ENCODE measurements at places on chromosomes 5 and 9. TPM values are rescaled to one million over a fixed set of nuclear protein-coding genes. Genes with fewer than 3 reads are reported as not detected.

DNA sequence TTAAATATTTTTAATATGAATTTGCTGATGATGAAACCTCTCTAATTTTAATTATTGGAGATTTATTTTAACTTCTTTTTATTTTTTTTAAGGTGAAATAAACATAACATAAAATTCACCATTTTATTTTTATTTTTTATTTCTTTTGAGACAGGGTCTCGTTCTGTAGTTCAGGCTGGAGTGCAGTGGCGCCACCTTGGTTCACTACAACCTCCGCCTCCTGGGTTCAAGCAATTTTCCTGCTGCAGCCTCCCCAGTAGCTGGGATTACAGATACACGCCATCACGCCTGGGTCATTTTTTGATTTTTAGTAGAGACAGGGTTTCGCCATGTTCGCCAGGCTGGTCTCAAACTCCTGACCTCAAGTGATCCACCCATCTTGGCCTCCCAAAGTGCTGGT lies 402.9 kb downstream of the PRR16 start:
- no peak for DNase-seq

The C9orf50 gene
- total RNA-seq, result not detected

The PROB1 gene
- 3.6 TPM for total RNA-seq

DNA sequence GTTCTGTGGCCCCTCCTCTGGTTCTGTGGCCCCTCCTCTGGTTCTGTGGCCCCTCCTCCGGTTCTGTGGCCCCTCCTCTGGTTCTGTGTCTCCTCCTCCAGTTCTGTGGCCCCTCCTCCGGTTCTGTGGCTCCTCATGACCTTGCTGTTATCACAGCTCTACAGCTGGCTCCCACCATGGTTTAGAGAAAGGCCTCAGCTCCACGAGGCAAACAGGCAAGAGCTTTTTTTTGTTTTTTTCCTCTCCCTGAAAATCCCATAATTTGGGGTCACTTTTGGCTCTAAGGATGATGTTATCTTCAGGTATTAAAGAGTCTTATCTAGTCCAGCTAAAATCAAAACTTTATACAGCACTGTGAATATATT lies 31.8 kb downstream of the C5orf15 start:
- DNase-seq, result no peak

GRCh38 chr9:134414900-134415425 lies 88.7 kb downstream of the RXRA start:
- DNase-seq, result no peak

DNA sequence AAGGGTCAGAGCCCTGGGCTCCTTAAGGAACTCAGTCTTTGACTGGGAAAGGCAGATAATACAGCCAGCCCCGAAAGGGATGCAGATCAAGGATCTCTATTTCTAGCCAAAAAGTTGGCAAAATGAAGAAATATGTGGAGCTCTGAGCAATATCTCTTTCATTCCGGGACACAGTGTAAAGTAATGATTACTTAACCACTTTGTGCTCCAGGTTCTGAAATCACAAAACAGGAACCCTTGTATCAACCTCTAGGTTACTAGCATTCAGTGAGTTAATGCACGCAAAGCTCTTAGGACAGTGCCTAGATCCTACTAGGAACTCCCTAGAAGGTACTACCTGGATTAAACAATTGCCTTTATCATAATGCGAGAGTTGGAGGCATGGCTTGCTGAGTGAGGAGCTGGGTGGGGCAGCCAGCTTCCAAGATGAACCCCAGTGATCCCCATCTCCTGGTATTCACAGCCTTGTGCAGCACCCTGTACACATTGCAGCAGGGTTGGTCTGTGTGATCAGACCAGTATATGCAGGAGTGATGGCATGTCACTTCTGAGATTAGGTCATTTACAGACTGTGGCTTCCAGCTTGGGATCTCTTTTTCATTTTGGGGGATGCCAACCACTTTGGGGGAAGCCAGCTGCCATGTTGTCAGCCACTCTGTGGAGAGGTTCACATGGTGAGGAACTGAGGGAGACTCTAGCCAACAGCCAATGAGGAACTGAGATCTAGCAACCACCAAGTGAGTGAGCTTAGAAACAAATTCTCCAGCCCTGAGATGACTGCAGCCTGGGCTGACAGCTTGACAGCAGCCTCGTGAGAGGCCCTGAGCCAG lies 103.1 kb upstream of the SLC44A1 start:
- DNase-seq, result no peak

DNA sequence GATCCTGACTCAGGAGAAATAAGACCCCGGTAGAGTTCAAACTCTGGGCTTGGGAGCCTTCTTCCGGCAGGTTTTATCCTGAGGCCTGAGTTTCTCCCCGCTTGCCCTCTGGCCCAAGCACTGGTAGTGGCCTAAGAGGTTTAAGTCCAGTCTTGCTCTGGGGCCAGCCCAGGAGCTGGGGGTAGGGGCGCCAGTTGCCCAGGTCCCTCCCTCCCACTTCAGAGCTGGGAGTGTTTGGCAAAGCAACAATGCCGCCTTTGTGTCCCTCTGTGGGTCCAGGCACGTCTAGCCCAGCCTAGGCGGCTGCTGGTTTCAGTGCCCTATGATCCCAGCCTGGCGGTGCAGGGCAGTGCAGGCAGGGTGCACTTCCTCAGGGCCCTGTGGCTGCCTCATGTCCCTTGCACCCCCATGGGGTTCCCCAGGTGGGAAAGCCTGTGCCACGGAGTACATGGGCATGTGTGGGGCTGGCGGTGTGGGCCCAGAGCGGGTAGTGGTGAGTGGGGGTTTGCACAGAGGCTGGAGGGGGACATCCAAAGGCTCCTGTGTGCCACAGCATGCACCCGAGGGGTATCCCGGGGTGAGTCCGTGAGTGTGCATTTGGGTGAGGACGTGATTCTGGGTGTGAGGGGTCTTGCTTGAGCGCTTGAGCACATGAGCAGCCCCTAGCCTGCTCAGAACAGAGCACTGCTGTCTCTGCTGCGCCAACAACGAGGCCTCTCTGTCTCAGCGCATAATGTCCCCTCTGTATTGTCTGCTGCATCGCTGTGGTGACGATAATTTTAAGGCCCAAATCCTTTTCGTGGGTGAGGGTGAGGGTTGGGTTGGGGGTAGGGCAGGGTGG lies 61.7 kb upstream of the PSD2 start:
- no peak for DNase-seq

DNA sequence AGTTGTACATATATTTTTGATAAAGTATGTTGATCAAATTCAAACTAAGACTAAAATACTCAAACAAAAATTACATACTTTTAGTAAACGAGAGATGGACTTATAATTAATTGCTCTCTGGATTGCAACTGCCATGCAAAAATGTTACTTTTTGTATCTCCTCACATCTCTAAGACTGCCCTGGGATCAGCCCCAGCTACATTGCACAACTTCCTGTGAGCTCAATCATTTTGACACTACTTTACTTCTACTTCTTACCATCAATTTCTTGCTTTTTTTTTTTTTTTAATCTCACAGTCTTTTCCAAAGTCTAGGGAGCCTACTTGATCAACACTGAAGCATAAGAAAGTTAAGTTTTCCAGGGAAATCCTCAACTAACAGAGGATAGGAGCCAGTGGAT lies 506.0 kb upstream of the CDH10 start:
- DNase-seq, result no peak

All from activated B cell treated with CpG ODN at 0.5 μM for 24 hours (primary cell).